BJ (cell line): ENCODE measurements at places on chromosomes 16 and 17.
A peak's percentile ranks its signal among the peaks of the same experiment; 100 is the strongest.

DNA sequence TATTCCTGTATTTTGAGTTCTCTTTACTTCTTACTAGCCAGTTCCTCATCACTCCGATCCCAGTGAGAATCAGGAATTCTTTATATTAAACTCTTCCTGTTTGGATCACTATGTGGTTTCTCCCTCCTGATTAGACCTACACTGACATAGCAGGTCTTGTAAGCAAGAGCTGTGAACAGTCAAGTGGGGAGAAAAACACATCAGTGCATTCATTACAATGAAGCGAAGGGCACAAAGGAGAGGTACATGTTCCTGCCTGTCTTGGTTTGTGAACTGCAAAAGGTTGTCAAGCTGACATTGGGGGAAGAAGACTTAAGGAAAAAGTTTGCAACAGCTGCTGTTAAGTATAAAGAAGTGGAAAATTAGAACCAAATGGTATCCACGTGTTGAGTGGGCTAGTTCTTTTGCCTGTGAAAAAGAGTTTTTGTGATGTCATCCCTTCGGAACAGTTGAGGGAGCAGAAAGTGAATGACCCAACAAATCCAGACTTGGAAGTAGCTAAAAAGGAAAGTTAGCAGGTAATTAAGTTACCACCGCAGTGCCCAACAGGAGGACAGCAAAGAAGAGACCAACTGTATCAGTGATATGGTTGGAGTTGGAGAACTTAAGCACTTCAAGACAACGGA lies 23.0 kb upstream of the TRIM25 start:
- no peak for DNase-seq

- DNase-seq = no peak
These were observed 275.3 kb downstream of the SHISA9 start for GRCh38 chr16:13176711-13177110.

- DNase-seq = no peak
These were observed 58.6 kb upstream of the TNRC6A start for GRCh38 chr16:24670623-24671454.

- no peak for DNase-seq
These were observed 59.9 kb downstream of the RPH3AL start for GRCh38 chr17:292531-293382.

GRCh38 chr16:73796241-73796640 lies 500.4 kb upstream of the PSMD7 start:
- no peak for DNase-seq

DNA sequence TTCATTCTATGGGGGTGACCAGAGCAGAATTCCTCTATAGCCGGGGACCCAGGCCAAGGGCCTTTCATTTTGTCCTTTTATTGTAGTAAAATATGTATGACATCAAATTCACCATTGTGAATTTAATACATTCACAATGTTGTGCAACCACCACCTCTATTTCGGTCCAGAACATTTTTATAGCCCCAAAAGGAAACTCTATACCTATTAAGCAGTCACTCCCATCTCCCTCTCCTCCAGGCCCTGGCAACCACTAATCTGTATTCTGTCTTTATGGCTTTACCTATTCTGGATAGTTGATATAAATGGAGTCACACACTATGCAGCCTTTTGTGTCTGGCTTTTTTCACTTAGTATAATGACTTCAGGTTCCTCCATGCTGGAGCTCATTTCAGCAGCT lies 9.7 kb upstream of the TNS4 start:
- no peak for DNase-seq

GRCh38 chr16:27645396-27645795 lies 95.5 kb downstream of the KATNIP start:
- no peak for DNase-seq

- DNase-seq = no peak
These were observed at the start of gene MYO15B for GRCh38 chr17:75587675-75588595. Gene MYO15B, plus strand, starts transcription at chr17:75587800. Its CDS starts 258 bp downstream, at chr17:75588058.

GRCh38 chr17:3636908-3637373 lies 381 bp downstream of the CTNS start:
- DNase-seq = no peak

- no peak for DNase-seq
These were observed 32.1 kb downstream of the MYH3 start for GRCh38 chr17:10624969-10625368.

DNA sequence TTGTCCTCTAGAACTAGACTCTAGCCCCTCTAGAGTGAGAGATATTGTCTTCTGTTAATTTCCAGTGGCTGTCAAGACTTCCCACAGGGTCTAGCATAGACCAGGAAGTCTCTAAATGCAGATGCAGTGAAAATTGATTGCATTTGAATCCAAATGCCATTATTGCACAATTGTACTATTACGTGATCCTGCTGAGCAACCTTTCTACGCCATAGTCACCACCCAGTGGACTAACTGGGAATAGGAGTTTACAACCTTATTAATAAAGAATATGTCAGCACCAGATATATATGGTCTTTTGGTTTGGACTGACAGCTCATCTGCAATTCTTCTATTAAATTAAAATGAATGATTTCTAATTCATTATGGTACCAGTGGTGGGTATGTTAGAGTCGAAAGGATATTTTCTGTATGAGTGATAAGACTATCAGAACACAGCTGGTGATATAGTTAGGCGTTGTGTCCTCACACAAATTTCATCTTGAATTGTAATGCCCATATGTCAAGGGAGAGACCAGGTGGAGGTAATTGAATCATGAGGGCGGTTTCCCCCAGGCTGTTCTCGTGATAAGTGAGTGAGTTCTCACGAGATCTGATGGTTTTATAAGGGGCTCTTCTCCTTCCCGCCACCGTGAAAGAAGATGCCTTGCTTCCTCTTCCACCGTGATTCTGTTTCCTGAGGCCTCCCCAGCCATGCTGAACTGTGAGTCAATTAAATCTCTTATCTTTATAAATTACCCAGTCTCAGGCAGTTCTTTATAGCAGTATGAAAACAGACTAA lies 138.9 kb upstream of the CA10 start:
- no peak for DNase-seq

DNA sequence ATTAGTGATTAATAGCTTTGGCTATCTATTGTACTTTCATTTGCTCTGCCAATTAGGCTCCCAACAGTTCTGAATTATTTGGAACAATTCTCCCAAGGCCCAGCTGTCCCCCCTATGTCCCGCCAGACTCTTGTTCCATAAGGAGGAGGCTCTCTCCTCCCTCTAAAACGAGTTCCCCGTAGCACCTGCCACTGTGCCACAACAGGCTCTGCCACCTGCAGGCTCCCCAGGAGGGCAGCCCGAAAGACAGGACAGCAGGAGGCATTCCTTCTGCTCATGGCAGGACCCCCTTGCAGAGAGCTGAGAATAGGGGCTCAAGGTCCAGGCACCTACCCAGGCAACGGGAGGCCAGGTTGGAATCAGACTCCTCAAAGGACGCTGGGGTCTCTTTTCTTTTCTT lies 9.0 kb downstream of the PITPNM3 start:
- DNase-seq = no peak

- no peak for DNase-seq
These were observed 59.1 kb downstream of the TIMM22 start for GRCh38 chr17:1055751-1056645.

DNA sequence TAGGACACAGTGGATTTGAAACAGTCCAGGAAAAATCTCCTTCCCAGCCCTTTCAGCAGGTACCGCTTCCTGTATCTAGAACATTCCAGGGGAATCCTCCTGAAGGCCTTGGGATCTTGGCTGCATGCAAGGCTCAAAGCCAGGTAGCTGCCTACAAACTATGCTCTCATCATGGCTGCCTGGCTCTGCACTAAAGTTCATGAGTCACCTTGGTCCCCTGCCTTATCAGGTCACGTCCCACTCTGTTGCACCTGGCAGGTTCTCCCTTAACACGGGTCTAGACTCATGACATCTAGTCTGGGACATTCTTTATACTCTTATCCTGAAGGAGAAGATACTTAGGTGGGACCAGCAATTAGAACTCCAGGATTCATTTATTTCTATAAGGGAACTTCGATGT lies 15.8 kb downstream of the FA2H start:
- no peak for DNase-seq

DNA sequence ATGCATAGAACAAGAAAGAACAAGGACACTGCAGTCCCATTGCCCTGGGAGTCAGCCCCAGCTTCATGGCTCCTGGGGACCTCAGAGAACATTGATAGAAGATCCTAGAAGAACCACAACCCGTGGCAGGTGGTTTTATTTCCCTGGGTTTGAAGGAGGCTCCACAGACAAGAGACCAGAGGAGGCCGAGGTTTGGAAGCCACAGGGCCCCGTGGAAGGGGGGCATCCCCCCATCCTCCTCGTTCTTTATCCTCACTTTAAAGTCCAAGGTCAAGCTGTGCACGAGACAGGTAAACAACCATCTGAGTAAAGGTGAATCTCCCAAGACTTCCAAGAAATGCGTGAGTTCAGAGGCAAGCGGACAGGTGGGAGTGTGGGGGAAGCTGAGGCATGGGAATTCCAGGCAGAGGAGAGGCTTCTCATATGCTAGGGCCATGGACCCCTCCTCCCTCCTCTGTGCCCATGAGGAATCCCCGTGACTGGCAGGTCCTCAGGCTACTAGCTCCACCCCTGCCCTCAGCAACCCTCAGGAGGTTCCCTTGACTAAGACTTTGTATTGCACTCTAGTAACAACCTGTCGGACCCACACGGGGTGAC lies 849 bp upstream of the SULT1A1 start:
- DNase-seq = no peak

- no peak for DNase-seq
These were observed 35.0 kb downstream of the ENGASE start for GRCh38 chr17:79109584-79109983.

DNA sequence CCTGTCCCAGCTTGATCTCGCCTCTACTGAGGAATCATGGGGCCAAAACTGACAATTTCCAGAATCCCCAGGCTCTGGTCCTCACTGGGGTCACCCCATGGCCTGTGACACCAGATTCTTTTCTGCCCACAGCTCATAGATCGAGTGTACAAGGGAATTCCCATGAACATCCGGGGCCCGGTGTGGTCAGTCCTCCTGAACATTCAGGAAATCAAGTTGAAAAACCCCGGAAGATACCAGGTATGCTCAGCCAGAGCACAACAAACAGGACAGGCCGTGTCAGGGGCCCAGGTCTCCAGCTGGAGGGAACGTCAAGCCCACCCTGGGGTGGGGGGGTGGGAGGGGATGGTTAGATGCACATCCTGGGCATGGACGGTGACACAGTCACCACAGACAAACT lies 17.5 kb downstream of the USP6 start:
- no peak for DNase-seq

- DNase-seq = no peak
These were observed 392.8 kb downstream of the KCNJ2 start for GRCh38 chr17:70562137-70562536.

DNA sequence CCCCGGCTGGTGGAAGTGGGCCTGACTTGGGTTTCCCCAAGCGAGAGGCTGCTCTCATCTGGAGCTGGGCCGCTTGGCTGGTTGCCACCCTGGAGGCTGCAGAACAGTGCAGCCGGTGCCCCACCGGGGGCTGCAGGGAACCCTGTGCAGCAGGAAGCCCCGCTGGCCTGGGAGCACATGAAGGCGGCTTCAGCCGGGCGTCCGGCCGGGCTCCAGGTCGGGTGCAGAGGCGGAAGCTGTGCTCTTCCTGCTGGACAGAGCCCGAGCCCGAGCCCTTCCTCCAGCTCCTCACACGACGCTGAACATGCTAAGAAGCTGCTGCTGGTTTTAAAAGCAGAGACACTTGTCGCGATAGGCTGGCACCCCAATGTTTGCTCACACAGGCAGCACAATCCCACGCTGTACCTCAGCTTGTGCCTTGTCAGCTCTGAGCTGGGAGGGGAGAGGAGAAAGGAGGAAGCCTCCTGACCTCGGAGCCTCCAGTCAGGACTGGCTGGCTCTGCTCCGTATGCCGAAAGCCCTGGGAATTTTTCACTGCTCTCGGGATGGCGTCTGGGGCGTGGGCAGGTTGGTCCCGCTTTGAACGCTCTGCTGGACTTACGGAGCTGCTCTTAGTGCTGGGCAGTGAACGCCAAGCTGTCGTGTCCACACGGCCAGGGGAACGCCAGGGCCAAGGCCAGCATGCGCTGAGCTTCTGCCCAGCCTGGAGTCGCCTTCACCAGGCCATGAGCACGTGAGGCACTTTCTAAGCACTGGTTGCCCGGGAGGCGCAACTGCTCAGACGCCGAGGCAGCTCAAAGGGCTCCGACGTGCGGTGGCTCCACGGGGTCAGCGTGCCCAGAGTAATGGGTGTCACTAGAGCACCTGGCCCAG lies 8.8 kb downstream of the CDK5R1 start:
- DNase-seq = no peak

DNA sequence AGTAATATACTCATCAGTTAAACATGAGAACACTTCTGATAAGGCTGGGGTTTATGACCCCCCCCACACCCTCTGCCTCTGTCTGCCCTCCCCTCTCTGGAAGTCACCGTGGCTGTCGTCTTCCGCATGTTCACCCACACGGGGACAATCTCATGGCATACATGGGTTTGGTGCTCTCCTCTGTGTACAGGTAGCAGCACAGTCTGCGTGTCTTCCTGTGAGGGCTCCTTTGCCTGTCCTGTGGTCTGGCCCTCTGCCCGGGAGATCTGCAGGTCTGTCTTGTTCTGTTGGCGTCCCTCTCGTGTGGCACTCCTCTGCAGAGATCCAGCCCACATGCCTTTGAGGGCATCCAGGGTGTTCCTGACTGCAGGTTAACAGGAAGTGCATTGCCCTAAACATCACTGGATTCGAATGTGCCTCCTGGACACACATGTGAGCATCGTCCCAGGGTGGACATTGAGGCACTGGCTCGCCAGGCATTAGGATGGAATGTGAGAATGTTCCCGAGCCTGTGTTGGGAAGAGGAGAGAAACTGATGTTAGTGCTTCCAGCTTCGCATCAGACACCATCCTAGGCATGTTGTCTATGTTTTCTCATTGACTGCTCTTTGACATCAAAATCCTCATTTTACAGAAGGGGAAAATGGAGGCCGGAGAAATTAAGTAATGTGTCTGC lies 54.5 kb downstream of the NKD1 start:
- no peak for DNase-seq

DNA sequence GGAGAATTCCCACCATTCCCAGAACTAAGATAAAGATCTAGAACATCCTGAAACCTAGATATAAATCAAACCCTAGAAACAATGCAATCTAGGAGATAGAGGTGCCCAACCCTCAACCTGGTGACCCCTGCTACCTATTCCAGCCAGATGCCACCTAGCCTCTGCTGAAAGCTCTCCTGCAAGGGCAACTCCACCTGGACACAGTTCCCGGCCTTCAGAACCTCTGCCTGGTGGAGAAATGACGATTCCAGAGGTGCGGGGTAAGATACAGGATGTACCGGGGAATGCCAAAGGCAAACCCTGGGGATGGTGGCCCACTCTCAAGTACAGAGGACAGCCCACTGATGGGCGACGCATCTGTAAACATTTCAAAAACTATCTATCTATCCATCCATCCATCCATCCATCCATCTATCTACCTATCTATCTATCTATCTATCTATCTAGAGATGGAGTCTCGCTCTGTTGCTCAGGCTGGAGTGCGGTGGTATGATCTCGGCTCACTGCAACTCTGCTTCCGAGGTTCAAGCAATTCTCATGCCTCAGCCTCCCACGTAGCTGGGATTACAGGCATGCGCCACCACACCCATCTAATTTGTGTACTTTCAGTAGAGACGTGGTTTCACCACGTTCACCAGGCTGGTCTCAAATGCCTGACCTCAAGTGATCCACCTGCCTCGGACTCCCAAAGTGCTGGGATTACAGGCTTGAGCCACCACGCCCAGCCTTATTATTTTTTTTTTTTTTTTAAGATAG lies 19.0 kb downstream of the MEAK7 start:
- DNase-seq = no peak

- peak; percentile 16 for DNase-seq
These were observed 100.6 kb downstream of the PITPNC1 start for GRCh38 chr17:67477687-67478086.
